Left renal pelvis (tissue), 4 donors: ENCODE measurements at places on chromosomes 4 and X.

- no peak for DNase-seq
These were observed 32.2 kb upstream of the FAT1 start for GRCh38 chr4:186755550-186756519.

GRCh38 chr4:109574931-109575804 is 15.1 kb downstream of the MCUB start:
- no peak for DNase-seq

GRCh38 chr4:116598155-116598979 is 487.0 kb downstream of the TRAM1L1 start:
- no peak for DNase-seq

DNA sequence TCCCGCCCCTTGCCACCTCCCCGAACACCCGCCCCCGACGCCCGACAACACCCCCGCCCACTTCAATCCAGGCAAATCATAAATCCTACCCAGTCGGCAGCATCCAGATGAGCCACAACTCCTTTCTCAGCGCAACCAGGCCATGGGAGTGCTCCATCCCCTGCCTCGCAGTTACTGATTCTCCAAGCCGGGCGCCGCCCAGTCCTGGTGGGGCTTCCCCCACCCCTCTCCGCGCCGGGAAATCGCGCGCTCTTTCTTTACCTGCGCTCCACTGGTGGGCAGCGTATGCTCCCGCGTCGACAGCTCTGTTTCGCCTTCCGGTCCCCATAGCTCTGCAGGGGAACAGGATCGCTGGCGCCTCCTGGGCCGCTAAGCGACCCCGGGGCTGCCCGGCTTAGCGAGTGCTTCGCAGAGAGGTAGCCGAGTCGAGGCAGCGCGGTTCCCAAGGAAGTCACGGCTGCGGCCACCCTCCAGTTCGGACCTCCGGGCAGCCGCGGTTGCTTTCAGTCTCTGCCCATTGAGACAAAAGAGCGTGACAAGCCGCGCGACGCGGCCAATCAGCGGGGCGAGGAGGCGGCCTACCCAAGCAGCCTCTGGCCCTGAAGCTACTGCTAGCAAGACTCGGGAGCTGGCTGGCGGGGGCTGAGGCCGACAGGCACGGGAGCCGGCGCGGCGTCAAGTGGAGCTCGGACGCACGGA is 43.7 kb upstream of the TMSB15B start:
- DNase-seq: peak; percentile 49

DNA sequence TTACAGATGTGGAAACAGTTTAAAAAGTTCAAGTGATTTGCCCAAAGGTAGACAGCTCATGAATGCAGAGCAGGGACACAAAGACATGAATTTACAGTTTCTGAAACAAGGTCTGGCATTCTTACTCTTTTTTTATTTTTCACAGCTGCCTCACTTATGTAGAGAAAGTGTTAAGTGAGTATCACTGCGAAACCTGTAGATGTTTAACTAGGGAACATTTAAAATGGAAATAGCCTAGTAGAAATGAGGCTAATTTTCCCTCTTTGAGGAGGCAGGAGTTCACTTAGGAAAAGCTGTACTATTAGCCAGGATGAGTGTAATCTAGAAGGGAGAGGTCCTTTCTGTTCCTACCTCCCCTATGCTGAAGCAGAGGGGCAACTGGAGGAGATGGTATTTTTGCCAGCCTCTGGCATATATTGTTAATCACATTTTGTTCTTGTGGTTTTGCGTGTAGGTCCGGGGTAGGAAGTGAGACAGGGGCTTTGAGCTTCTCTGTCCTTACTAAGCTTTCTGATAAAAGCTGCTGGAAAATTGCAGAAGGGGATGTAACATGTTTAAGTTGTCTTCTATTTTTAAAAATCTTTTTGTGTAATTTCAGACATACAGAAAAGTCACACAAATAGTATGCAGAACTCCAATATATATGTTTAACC is 492.8 kb upstream of the NR3C2 start:
- no peak for DNase-seq
